T-helper 17 cell (primary cell): ENCODE measurements at places on chromosomes 12 and 14.

- DNase-seq = no peak
Observed at GRCh38 chr12:125249066-125249824, 184.0 kb downstream of the AACS start.

DNA sequence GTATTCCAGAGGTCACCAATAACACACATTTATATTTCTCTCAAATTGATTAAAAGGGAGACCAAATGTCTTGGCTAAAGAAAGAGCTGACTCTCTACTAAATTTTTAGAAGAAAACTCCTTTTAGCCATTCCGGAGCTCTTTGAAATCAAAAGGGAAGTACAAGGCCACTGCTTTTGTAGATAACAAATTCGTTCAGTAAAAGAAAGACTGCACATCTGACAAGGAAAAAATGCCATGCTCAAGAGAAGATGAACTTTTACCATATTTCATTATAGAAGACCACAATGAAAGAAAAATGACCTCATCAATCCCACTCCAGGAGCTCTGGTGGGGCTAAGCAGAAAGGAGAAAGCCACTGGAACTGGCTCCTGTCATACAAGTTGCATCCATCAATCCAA lies 57.6 kb downstream of the SPTSSA start:
- DNase-seq = no peak

- no peak for DNase-seq
Observed at GRCh38 chr12:89289720-89290119, 62.6 kb downstream of the DUSP6 start.

DNA sequence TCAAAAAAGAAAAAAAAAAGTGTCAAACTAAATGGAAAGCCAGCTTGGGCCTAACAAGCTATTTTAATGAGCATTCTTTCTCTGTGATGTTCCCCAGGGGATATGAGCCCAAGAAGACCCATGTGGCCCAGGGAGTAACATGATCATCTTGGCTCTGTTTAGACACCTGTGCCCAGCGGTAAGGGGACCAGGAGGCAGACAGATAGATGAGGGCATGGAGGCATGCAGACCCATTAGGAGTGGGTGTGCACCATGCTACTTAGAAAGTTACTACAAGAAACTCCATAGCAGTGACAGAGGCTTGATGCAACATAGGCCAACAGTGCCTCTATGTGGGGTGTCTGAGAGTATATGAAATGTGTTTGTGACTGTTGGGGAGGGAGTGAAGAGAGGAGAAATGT lies 3.1 kb upstream of the CREBL2 start:
- DNase-seq = no peak

DNA sequence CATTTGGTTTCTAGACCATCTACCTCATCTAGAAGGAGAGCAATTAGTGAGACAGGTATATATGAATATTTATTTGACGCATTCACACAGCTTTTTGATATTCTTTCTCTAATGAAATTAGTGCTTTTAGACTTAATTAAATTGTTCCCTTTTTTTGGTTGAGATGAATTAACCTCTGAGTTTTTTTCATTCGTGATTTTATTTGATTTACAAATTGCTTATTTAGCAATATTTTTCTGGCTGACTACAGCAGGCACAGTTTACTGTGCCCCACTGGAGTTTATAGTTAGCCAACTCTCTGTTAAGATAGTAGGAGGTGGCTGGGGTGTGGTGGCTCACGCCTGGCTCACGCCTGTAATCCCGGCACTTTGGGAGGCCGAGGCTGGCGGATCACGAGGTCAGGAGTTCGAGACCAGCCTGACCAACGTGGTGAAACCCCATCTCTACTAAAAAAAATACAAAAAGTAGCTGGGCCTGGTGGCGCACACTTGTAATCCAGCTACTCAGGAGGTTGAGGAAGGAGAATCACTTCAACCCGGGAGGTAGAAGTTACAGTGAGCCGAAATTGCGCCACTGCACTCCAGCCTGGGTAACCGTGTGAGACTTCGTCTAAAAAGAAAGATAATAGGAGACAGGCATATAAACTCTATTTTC lies 16.7 kb downstream of the MDM2 start:
- DNase-seq = no peak

GRCh38 chr14:90299408-90299807 lies 32.3 kb downstream of the NRDE2 start:
- no peak for DNase-seq

GRCh38 chr14:83300476-83301064 lies 1766.9 kb upstream of the SEL1L start:
- DNase-seq = no peak

DNA sequence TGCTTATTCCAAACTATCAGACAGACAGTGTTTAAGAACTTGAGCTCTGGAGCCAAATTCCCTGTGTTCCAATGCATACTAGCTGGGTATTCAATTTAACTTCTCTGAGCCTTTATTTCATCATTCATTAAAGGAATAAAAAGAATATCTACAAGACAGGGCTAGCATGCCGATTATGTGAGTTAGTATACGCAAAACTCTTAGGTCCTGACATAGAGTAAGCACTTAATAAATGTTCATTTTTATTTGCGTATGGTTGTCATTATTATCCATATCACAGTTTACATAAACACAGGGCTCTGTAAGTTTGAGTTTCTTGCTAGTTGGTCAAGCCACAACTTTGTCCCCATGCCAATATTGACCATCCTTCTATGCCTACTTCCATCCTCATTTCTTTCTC lies 161.5 kb downstream of the NUAK1 start:
- DNase-seq = no peak

GRCh38 chr14:20801726-20802125 lies 918 bp downstream of the RNASE1 start:
- no peak for DNase-seq

DNA sequence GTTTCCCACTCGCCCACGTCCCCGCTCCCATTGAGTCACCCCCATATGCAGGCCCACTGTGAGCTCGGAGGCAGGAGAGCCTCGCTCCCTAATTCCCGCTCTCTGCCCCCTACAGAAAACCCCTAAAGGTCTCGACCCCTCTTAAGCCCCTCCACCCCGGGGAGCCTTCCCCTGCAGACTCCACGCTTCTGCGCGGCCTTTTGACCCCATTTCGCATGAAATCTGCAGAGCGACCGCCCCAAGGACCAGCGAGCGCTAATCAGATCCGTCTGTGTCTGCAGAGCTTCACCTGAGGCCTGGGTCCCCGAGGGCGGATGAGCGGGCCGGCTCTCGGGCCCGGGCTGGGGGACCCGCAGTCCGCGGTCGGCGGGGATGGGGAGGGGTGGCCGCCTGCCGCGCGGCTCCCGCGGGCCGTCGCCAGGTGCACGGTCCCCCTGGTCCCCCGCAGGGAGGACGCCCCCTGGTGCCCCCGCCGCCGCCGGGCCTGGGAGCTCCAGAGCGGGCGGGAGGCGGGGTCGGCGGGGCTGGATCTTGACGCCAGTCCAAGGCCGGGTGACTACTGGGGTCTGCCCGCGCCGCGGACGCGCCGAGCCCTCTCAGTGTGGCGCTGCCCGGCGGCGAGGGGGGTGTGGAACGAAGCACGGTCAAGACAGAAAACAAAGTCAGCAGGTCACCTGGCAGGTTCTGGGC lies 10.1 kb downstream of the BMP4 start:
- no peak for DNase-seq

GRCh38 chr14:97382616-97383226 lies 585.5 kb downstream of the VRK1 start:
- no peak for DNase-seq

- no peak for DNase-seq
Observed at GRCh38 chr12:106871477-106871876, 84.2 kb upstream of the TMEM263 start.

DNA sequence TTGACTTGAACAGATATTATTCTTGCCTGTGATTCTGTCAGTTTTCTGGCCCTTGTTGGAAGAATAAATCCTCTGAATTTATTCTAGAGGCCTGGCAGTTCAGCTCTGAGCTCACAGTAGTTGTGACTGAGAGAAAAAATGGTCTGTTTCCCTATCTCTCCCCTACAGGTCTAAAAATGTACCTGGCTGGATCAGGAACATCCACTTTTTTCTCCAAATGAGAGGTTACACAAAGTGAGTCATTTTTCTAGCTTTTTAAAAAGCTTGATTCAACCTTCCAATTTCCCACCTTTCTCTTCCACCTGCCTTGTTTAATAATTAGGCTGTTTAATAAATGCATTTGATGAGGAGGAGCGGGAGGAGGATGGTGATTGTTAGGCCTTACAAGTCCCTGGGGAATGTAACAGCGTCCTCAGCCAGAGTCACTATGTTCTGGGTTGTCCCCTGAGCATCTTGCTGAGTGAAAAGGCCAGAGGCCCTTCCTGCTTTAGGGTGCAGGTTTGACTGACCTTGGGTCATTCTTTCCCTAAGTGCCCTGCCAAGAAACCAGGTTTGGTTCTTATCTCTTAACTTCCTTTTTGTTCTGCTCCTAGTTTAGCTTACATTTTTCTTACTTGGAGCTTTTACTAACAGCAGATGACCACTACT lies 91.7 kb upstream of the FUT8 start:
- no peak for DNase-seq

GRCh38 chr12:31218203-31219025 lies 107.5 kb downstream of the SINHCAF start:
- no peak for DNase-seq

- DNase-seq = no peak
Observed at GRCh38 chr14:73696466-73697400, 17.5 kb downstream of the PNMA1 start.
